ENCODE measurements at places on chromosomes 13 and 19. TPM values are rescaled to one million over a fixed set of nuclear protein-coding genes. Genes with fewer than 3 reads are reported as not detected.

TBXA2R gene
- total RNA-seq, result 0.79 TPM

TMPRSS9 gene
- total RNA-seq, result 0.08 TPM

ZNF540 gene
- not detected for total RNA-seq

PODNL1 gene
- 0.62 TPM for total RNA-seq

ZNF709 gene
- total RNA-seq, result not detected

TEX26 gene
- total RNA-seq, result not detected

ZNF567 gene
- total RNA-seq, result 8.5 TPM

VSTM2B gene
- total RNA-seq, result not detected

SMAD9 gene
- total RNA-seq, result 0.06 TPM

RDH8 gene
- 0.24 TPM for total RNA-seq

GIPC3 gene
- 0.19 TPM for total RNA-seq

INSL3 gene
- 0.68 TPM for total RNA-seq

ATF5 gene
- total RNA-seq, result 48.3 TPM

PSG3 gene
- total RNA-seq, result 0.07 TPM

MTUS2 gene
- total RNA-seq, result not detected

PRSS57 gene
- total RNA-seq, result not detected

CLDN10 gene
- total RNA-seq, result 0.26 TPM

SHISA7 gene
- not detected for total RNA-seq

FFAR3 gene
- not detected for total RNA-seq

ANGPTL4 gene
- 650 TPM for total RNA-seq
